Stimulated activated naive CD4-positive, alpha-beta T cell (primary cell): ENCODE measurements at places on chromosomes 16 and 17.

- no peak for DNase-seq
These were observed 27.1 kb upstream of the SLC39A11 start for GRCh38 chr17:73119631-73120030.

DNA sequence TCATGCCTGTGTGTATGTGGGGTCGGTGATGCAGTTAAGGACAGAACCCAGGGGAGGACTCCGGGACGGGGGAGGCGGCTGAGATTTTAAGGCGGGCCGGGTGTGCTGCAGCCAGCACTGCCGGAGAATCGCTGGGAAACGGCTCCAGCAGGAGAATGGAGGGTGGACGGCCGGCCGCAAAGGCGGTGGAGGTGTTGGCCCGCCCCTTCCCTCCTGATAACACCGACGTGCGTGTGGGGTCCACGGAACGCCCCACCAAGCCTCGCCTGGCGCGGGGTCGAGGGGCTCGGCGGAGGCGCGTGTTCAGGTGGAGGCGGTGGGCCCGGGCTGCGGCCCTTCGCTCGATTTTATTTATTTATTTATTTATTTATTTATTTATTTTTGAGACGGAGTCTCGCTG lies 633 bp downstream of the ZNF843 start:
- DNase-seq = no peak

- DNase-seq = no peak
These were observed 73.9 kb upstream of the C16orf82 start for GRCh38 chr16:26992666-26993349.

DNA sequence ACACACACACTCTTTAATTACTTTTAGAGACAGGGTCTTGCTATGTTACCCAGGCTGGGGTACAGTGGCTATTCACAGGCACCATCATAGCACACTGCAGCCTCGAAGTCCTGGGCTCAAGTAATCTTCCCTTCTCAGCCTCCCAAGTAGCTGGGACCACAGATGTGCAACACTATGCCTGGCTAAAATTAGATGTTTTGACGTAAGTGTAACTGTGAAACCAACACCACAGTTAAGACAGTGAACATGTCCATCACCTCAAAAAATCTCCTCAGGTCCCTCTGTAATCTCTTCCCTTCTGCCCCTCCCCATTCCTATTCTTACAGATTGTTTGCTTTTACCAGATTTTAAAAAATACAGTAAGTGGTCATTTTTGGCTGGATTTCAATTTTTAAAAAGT lies 66.7 kb downstream of the RPGRIP1L start:
- no peak for DNase-seq

- no peak for DNase-seq
These were observed 19.9 kb downstream of the RPTOR start for GRCh38 chr17:80564545-80564944.

- no peak for DNase-seq
These were observed 204.8 kb downstream of the HAPSTR1 start for GRCh38 chr16:9296271-9296590.

- DNase-seq = no peak
These were observed 429.4 kb upstream of the MAF start for GRCh38 chr16:80029761-80030481.

GRCh38 chr16:78889346-78889745 lies 711.2 kb downstream of the MAF start:
- no peak for DNase-seq

DNA sequence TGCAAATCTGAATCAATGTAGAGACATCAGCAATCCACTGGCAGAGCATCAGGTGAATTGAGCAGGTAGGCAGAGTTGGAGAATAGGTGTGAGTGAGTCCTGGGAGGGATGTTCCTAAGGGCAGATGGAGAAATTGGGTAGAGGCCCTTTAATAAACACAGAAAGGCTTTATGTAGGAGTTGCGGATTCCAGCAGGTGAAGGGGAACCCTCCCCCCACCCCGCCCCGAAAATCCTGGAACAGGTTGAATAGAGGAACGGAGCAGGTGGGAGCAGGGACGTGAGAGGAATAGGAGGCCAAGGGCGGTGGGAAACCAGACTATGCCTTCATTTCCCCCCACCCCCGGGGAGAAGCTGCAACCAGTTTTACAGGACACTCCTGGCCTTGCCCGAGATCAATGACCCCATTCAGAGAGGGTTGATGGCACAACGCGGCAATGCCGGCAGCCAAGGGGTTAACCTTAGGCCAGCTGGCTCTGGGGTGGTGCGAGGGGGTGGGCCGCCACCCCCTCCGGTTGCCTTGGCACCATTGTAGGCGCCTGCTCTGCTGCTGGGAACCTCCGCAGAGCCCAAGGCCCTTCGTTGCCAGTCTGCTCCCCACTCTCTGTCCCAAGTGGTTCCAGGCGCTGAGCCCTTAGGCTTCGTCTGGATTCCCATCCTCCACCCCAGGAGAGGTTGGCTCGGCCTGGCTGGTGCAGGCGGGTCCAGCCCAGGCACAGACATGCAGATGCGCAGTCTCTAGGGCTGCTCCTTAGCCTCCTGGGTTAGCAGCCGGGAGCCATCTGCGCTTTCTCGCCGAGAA lies 814 bp upstream of the RUNDC3A start:
- no peak for DNase-seq

DNA sequence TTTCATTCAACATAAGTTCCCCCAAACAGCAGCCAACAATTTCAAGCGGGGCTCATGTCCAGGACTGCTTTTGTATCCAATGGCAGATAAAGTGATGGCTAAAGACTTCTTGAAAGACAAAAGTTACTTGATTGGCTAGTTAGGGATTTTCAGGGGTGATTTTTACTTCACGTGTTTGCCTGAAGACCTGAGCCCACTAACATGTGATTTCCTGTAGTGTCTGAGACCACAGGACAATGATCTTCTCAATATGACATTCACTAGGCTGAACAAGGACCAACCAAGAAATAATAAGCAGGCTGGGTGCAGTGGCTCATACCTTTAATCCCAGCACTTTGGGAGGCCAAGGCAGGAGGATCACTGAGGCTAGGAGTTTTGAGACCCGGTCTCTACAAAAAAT lies 10.4 kb downstream of the TVP23A start:
- no peak for DNase-seq

- no peak for DNase-seq
These were observed 43.2 kb upstream of the MRPS23 start for GRCh38 chr17:57892820-57893595.

DNA sequence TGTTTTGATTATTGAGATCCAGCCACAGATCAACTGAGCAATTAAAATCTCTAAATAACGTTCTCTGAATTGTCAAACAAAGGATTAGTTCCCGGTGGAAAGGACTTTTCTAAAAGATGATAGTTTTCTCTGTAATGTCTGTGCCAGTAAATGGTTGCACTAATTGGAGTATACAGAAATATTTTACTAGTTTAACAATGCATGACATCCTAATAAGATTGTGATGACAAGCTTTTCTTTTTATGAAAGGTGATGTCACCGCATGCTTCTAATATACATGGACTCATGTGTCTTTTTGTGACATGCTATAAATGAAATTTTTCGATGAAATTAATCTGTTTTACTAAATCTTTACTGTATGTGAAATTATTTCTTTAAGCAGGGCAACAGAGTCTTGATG lies 211.1 kb downstream of the IRX3 start:
- DNase-seq = no peak

GRCh38 chr17:67293251-67294203 lies 48.5 kb upstream of the HELZ start:
- DNase-seq = peak; percentile 34

GRCh38 chr17:30805944-30806456 lies 18.5 kb downstream of the CRLF3 start:
- DNase-seq = peak; percentile 27

DNA sequence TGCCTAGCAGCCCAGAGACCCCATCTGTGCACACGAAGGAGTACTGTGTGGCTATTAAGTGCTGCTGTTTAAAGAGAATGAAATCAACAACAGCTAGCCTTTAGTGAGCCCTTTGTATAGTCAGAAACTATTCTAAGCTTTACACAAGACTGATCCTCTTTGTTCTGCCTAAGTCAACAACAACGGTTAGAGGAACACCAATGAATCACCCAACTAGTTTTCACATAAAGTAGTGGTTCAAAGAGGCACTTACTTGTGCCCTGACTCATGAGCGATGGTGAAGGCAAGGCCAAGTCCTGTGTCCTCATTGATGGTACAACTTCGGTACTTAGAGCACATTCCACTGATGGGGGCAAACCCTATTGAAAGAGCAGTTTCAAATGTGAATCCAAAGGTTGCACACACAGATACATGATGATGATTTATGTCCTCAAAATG lies 75.8 kb downstream of the ADAMTS18 start:
- DNase-seq = no peak

DNA sequence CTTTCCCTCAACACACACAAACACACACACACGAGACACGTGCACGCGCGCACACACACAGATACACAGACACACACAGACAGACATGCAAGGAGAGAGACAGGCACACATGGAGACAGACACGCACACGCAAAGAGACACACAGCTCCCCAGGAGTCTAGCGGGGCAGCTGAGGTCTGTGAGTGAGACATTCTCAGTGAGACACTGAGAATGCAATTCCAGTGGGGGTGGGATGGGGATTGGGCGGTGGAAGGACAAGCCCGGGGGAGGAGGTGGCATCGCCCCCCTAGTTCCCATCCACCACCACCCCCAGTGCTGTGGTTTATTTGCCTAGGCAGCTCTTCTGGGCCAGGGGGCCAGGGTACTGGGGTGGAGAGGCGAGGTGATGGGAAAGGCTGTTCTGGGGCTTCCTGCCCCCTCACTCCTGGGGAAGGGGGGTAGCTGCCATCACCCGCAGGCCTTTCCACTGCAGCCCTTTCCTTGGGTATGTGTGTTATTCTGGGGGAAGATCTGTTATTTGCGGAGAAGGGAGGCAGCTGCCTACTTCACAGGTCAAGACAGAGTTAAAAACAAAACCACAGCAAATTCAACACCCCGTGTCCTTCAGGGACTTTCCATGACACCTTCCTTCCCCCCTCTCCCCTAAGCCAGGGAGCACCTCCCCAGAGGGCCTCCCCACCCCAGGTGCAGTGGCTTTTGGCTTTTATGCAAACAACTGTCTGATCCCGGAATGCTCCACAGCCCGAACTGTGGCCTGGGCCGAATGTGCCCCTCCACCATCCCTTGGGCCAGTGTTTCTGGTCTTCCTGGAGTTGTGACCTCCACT lies 18.0 kb downstream of the GRB7 start:
- DNase-seq = peak; percentile 51

DNA sequence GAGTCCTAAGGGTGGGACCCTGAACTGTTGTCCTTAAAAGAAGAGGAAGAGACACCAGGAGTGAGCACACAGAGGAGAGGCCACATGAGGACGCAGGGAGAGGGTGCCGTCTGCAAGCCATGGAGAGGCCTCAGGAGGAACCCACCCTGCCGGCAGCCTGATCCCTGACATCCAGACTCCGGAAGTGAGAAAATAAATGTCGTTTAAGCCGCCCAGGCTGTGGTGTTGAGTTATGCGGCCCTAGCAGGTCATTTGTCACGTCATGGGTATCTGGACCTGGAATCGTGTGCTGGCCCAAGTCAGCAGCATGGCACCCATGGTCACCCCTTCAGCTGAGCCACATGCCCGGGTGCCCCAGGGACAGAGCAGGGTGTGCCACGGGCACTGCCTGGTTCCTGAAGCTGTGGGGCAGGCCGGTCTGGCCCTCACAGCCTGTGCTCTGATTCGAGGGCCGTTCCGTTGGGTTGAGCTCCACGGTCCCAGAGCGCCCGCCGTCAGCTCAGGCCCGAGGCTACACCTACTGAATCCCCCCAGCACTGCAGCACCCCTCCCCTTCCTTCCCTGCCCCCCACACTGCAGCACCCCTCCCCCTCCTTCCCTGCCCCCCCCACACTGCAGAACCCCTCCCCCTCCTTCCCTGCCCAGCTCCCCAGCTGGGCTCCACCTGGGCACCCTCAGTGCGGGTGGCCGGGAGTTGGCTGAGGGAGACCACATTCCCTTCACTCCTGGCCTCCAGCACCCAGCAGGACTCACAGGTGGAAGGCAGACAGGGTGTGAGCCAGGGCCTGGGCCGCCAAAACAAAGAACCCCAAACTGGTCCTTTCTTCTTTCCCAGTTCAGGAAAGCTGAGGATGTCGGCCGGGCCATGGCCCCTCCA lies 2.7 kb upstream of the CCDC57 start:
- no peak for DNase-seq

- DNase-seq = no peak
These were observed 131.9 kb upstream of the XYLT1 start for GRCh38 chr16:17602678-17603077.

- no peak for DNase-seq
These were observed 1.2 kb downstream of the HOXB1 start for GRCh38 chr17:48529683-48530009.

DNA sequence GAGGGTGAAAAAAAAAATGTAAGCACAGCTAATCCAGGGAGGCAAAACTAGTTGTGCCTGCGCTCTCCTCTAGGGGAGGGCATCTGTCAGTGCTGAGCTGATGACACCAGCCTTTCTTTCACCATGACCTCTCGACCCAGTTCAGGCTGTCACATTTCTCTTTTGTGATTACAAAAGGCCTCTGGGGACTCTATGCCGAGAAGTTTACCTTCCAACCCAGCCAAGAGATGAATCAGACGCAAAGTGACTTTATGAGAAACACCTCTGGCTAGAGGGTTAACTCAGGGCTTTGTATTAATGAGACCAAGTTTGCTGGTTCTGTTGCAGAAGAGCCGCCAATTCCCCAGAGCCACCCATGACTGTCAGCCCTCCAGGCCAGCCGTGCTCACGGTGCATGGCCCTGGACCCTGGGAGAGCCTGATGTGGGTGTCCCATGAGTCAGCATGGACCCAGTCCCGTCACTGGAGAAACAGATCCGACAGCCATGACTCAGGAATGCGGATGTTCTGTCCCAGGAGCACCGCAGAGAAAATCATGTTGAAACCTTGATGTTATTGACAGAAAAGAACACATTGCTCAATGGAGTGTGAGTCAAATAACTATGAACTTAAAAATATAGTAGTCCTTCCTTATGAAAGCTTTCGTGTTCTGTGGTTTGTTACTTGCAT lies 437.2 kb downstream of the HS3ST3B1 start:
- DNase-seq = no peak

DNA sequence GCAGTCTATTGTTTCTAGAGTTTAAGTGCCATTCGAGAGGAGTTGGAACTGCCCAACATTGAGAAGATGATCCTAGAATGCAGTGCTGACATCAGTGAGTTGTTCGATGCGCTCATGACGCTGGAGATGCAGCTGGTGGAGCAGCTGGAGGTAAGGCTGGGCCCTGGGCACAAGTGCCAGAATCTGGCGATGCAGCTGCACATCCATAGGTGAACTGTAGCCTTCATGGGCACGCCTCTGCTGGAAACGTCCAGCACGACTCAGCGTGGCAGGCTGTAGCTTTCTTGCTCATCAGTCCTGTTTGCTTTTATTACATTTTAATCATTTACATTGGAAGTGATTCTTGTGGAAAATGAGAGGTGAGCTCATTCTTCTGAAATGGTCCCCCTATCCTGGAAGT lies 31.7 kb downstream of the DRC3 start:
- DNase-seq = no peak
